GF-D8 (cell line): ENCODE measurements at places on chromosomes 7 and 10.

GRCh38 chr7:114109304-114109703 lies 190.5 kb upstream of the PPP1R3A start:
- no peak for DNase-seq

- no peak for DNase-seq
These were observed 374.8 kb upstream of the KIAA1217 start for GRCh38 chr10:23834091-23834490.

GRCh38 chr7:26916779-26917320 lies 52.5 kb upstream of the SKAP2 start:
- DNase-seq: no peak

GRCh38 chr7:132573251-132573955 lies 2.9 kb downstream of the PLXNA4 start:
- no peak for DNase-seq

DNA sequence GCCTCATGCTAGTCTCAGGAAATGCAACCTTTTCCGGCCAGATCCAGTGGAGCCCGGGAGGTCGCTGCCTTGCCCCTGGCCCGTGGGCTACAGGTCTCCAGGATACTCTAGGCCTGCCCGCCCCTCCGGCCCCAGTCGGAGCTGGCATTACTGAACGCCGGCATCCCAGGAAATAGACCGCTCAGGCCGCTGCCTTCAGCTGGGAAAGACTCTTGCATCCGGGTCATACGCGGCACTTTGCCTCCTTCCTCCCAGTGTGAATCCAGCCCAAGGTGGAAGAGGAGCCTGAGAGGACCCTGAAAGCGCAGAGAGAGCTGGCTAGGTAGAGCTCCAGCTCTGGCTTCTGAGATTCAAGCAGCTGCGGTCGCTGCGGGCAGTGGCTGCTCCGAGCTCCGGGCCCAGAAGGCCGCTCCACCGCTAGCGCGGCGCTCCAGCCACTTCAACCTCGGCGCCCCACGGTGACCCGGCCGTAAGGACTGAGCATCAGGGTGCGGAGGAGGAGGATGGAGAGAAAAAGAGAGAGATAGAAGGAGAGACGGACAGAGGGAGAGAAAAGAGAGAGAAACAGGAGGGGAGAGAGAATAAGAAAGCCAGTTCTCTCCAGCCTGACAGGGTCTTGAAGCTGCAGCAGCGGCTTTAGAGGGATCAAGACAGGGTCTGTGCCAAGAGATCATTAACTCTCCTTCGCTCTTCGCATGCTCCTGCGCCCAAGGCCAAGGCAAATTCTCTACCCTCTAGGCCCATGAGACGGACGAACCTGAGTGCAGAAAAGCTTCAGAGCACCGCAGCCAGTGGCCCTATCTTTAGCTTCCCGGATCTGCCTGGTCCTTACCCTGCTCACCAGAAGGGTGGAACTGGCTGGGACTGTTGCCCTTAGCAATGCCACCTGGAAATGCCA lies 1.8 kb upstream of the HOXA10 start:
- no peak for DNase-seq

DNA sequence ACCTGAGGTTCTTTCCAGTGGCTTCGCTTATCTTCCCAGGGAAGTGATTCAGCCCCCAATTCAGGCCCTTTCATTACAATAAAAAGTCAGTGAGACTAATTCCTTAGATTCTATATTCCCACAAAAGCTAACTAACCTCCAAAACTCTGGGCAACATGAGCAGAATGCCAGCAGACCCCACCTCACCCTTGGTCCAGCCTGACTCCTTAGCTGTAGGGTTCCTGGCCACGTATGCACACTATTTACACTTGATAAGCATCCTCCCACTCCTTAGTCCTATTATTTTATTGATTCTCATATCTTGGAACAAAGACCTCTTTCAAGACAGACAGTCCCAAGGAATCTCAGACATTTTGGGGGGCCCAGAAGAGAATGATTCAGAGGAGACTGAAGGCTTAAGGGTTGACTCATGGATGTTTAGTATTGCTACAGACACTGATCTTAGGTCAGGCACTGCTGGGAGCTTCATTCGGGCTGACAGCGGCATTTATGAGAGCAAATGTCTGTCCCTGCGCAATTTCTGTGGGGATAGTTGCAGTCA lies 162.6 kb upstream of the GDF10 start:
- no peak for DNase-seq

GRCh38 chr10:129953119-129954051 lies 10.7 kb downstream of the EBF3 start:
- DNase-seq: no peak

DNA sequence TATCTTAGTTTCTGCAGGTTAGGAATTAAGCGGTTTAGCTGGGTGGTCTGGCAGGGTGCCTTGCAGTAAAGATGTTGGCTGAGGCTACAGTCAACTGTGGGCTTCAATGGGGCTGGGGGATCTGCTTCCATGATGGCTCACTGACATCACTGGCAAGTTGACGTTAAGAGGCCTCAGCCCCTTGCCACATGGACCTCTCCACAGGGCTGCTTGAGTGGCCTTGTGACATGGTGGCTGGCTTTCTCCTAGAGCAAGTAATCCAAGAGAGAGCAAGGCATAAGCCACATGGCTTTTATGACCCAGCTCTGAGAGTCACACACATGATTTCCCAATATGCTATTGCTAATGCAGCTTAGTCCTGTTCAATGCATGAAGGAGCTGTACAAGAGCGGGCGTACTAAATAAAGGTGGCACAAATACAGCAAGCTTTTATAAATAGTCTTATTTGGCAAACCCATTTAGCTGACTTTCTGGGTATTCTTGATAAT lies 109.1 kb downstream of the SEPTIN7 start:
- DNase-seq: no peak

GRCh38 chr7:138799336-138800000 lies 1.5 kb upstream of the ATP6V0A4 start:
- no peak for DNase-seq

DNA sequence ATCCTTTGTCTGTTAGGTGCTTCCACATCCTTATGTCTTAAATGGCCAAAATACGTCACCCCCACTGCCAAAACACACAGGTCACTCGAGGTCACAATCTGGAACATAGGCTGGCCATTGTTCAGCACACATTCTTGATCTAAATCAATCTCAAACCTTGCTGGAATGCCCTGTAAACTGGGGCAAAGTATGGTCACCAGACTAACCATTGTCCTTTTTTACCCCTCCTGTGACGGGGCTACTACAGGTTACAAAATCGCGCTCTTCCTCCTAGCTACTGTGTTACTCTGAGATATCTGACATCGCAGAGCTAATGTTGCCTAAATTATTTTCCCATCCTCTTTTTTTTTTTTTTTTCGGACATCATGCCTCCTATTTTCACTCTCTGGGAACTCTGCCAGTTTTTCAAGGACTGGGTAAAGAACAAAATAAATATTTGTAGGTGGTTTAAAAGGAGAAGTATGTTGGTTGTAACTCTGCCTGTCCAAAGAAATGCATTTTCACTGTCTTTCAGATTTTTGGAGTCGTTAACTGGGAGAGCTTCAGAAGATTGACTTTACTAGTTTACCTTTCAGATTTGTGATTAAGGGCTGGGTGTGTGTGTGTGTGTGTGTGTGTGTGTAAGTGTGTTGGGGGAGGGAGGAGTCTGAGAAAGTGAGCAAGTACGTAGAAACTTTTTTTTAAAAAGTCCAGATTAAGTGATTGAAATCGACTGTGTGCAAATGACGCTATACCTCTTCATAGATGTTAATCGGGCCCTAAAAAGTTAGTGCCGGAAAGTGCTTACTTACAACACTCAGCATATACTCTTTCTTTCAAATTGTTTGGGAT lies 942 bp upstream of the KIAA1217 start:
- no peak for DNase-seq

GRCh38 chr10:72753760-72754231 lies 61.9 kb downstream of the MCU start:
- DNase-seq: peak; percentile 91

GRCh38 chr7:23043441-23043840 lies 29.5 kb upstream of the HYCC1 start:
- no peak for DNase-seq

GRCh38 chr10:97356918-97357317 lies 22.4 kb upstream of the FRAT2 start:
- DNase-seq: no peak

DNA sequence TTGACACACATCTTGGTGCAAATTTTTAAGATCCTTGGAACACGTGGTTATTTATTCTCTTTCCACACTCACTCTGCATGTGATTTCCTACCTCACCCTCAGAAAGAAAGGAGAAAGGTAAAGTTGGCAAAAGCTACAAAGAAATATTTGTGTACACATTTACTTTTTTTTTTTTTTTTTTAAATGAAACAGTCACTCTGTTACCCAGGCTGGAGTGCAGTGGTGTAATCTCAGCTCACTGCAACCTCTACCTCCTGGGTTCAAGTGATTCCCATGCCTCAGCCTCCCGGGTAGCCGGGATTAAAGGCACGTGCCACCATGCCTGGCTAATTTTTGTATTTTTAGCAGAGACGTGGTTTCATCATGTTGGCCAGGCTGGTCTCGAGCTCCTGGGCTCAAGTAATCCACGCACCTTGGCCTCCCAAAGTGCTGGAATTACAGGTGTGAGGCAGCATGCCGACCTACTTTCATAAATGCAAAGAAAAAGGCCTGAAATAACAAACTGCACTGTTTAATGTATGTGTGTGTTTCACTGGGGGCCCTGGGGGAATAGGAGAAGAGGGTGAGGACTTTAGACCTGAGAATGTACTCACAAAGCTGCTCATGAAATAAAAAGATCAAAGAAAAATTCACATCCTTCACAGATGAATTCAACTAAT lies 71.6 kb upstream of the GRID1 start:
- no peak for DNase-seq

DNA sequence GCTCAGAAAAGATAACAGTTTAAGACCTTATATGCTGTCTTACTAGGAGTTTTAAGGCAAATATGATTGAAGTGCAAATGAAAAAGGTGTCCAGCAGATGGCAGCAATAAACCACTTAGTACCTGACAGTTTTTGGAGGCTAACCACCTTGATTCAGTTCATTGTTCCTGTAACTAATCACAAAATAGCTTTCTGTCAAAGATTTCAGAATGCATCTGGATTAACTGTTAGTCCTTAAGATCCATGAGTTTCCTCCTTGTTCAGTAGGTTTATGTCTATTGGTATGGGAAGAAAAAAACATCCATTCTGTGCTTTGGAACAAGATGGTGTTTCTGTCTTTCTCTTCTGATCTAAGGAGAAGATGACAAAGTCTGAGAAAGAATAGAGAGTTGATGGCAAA lies 46.6 kb downstream of the CCSER2 start:
- DNase-seq: peak; percentile 11

GRCh38 chr10:79928028-79928583 lies 20.8 kb downstream of the SFTPD start:
- no peak for DNase-seq
